ENCODE measurements at places on chromosomes 6 and 20.

GRCh38 chr6:117359581-117359980, 66.2 kb downstream of the ROS1 start:
- DNase-seq: no peak

- DNase-seq: peak; percentile 79
These were observed 105.3 kb upstream of the BMP5 start for GRCh38 chr6:55980627-55981211.

- DNase-seq: no peak
These were observed 2.6 kb upstream of the TRIM38 start for GRCh38 chr6:25959890-25960536.

DNA sequence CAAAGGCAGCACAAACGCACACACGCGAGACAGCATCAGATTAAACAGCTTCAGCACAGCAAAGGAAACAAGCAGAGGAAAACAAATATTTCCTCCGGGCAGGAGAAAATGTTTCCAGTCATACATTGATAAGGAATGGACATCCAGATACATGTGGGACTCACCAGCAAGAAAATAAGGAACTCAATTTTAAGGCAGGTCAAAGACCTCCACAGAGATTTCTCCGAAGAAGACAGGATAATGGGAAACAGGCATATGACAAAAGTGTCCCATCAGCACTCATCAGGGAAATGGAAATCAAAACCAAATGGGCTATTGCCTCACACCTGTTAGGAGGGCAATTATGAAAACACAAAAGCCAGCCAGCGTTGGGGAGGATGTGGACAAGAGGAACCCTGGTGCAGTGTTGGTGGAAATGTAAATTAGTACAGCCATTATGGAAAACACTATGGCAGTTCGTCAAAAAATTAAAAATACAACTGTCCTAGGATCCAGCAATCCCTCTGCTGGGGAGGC, 9.7 kb upstream of the SLCO4A1 start:
- DNase-seq: peak; percentile 1

DNA sequence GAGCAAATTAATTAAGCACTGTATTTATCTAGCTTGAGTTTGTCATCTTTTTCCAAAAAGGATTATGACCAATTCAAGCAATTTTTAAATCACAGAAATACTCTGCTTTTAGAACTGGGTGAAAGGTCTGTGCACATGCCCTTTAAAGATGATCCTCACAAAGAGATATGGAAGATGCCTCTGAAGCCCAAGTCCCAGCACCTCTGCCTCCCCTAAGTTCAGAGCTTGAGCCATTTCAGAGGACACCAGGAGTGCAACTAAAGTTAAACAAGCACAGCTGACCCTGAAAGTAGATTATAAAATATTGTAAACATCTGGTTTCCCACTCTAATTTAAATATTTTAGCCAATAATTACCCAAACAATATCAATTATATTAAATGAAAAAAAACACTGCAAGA, 139.5 kb upstream of the BEND6 start:
- DNase-seq: no peak

GRCh38 chr6:132819405-132820161, 5.2 kb downstream of the RPS12 start:
- peak; percentile 44 for DNase-seq

DNA sequence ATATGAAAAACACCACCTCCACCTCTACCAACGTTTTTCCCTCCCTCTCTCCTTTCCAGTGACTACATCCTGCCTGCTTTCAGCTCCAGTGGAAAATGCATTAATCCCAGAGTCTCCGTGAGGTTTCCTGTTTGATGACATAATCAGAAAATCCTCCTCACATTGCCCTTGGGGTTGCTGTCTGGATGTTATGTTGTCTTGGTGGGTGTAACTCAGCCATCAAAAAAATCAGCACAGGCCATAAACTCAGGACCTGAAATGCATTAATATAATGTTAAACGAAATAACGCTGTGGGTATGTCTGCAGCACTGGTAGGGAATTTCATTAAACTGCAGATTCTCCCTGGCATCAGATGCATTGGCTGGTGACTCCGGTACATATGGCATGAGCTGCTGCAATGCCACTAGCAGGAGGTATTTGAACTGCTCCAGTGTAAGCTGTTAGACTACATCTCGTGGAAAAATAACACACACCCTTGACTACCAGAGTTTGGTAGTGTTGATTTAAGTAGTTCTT, 297.8 kb downstream of the PRL start:
- DNase-seq: no peak

GRCh38 chr6:144767051-144767450, 481.9 kb downstream of the UTRN start:
- DNase-seq: no peak

GRCh38 chr6:53189554-53189953, 40.9 kb upstream of the GCM1 start:
- DNase-seq: no peak

DNA sequence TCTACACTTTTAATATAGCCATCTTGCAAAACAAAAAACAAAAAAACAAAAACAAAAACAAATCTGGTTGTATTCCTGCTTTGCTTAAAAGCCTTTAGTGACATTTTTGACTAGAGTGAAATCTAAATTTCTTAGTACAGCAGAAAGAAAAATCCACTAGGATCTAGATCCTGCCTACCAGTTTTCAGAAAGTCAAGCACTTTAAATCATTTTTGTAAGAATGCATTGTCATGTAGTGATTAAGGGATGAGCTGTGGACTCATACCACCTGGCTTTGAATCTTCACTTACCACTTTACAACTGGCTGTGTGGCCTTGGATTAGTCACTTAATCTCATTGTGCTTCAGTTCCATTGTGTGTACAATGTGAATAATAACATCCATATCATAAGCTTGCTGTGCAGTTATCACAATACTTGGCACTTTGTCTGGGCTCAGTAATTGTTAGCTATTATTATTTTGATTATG, 4.0 kb downstream of the MKKS start:
- peak; percentile 22 for DNase-seq

- DNase-seq: no peak
These were observed 84.7 kb upstream of the MC3R start for GRCh38 chr20:56163806-56164205.

- DNase-seq: no peak
These were observed 55.3 kb upstream of the FAM83D start for GRCh38 chr20:38870733-38871559.

- peak; percentile 40 for DNase-seq
These were observed 124.3 kb downstream of the IPCEF1 start for GRCh38 chr6:154232013-154232910.

- DNase-seq: no peak
These were observed 59.5 kb upstream of the GGTLC1 start for GRCh38 chr20:24048024-24048611.

GRCh38 chr6:110512991-110513390, 36.6 kb upstream of the SLC22A16 start:
- DNase-seq: no peak

DNA sequence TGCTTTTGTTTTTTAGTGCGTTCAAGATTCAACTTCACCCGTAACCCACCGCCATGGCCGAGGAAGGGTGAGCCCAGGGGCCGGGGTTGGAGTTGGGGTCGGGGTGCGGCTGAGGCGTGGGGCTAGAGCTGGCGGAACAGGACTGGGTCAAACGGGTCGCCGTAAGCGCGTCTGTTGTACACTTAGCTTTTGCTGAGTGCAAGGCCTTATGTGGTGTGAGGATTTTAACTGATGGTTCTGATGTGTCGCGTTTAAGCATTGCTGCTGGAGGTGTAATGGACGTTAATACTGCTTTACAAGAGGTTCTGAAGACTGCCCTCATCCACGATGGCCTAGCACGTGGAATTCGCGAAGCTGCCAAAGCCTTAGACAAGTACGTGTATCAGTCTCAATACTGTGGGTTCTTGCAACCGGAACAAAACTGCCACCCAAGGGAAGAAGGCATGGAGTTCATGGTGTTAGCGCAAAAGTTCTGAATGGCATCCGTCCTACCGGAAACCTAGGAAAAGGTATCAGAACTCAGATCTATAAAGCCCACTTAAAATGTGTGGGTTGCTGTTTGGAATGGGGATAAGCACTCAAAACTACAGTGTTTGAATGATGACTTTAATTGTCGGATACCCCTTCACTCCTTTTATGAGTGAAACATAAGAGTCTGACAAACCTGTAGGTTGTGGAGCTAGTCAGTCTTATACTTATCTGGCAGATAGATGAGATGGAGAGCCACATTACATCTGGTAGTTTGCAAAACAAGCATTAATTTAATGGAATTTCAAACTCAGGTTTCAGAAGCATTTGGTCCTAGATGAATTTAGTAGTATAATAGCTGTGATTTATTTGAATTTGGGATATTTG, 574 bp downstream of the RPS12 start:
- DNase-seq: peak; percentile 48

DNA sequence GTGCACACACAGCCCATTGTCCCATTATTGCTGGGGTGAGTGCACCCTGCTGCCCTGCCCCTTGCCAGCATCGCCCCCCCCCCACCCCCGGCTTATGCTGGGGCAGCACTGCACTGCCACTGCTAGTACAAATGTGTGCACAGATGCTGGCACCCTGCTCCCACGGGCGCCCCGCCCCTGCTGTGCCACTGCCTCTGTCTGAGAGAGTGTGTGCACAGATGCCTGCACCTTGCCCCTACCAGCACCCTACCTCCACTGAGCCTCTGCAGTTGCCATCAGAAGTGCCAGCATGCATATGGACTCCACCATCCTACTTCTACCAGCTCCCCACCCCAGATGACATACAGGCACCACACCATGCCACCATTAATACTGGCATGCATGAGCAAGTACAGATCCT, 454.6 kb upstream of the KHDRBS2 start:
- DNase-seq: no peak

DNA sequence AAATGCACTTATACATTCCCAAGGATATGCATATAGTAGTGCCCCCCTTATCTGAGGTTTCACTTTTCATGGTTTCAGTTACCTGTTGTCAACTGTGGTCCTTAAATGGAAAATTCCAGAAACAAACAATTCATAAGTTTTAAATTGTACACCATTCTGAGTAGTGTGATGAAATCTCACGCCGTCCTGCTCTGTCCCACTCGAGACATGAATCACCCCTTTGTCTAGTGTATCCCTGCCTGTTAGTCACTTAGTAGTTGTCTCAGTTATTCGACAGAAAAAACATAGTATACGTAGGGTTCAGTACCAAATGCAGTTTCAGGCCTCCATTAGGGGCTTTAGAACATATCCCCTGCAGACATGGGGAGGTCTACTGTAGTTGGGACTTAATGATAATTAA, 57.0 kb downstream of the MAP1LC3A start:
- DNase-seq: no peak

GRCh38 chr6:102525336-102525735, 1131.8 kb downstream of the GRIK2 start:
- no peak for DNase-seq

DNA sequence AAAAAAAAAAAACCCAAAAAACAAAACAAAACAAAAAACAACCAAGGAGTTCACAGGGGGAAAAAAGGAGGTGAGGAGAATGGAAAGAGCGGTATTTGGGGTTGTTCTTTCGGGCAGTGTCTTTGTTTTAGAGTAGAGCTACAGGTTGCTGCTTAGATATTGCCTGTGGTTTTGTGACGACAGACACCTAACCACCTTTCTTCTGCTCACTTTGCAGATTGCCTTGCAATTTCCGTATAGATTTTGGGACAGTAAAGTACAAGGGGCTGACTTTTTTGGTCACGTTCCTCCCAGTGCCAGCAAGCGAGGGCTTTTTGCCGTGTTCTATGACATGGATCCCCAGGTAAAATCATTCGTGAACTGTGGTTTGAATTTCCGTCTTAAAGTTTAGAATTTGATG, 50.9 kb downstream of the DEK start:
- no peak for DNase-seq

GRCh38 chr6:111477481-111477938, 5.5 kb downstream of the REV3L start:
- DNase-seq: peak; percentile 48

DNA sequence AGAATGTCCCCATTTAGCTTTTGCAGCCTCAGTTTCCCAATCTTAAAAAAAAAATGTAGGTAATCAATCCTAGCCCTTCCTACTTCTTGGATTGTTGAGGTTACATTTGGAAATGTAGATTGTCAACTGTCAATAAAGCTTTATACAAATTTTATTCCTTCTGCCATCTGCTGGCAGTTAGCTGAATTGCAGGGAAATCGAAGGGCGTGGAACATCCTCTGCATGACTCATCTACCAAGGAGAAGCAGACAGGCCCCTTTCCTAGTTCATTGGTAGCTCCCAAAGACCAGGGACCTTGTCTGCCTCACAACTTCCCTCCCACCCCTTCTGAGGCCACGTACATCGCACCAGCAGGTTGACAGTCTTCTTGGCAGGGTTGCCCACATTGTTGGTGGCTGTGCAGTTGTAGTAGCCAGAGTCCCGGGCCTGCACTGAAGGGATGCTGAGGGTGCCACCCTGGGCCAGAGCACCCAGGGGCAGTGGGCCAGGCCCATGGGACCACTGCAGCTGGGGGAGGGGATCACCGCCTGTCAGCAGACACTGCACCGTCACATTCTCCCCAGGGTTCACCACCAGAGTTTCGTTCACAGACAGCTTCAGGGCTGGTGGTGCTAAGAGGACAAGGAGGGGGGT, 43.6 kb downstream of the MDGA1 start:
- peak; percentile 75 for DNase-seq

- no peak for DNase-seq
These were observed 1139.3 kb downstream of the HACE1 start for GRCh38 chr6:103720393-103720792.

GRCh38 chr6:120604510-120604909, 729.8 kb downstream of the TBC1D32 start:
- no peak for DNase-seq

DNA sequence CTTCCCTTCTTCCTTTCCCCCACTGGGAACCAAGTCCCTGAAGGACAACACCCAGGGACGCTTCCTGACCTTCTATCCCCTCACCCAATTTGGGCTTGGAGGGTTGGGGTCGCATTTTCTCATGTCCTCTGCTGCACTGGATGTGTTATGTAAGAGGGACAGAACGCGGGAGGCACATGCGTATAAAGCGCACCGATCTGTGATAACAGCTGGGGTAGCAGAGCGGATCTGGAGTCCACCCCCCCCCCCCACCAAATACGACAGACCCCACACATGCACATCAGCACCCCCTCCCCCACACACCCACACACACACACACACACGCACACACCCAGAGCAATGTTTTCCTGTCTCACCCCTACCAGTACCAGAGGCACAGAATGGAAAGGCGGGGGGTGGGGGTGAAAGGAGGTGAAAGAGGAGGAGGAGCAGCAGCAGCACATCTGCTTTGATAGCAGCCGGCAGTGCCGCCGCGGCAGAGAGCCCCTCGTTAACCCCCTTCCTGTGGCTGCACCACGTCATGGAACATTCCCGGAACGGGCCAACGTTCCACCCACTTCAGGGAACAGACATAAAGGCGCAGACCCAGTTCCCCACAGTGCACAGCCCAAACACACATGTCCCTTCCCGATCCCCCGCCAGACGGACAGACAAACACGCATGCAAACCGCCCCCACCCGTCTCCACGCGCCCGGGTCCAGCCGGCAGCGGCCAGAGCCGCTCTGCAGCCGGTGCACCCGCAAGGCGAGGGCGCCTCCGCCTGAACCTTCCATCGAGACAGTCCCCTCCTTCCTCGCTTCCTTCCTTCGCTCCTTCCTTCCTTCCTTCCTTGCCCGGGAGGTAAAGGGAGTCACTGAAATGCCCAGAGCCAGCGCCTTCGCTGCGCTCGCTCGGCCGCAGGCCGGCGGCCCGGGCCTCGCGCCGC, 590 bp downstream of the HIVEP2 start:
- peak; percentile 97 for DNase-seq

GRCh38 chr6:152293404-152293803, 343.8 kb downstream of the SYNE1 start:
- DNase-seq: no peak

GRCh38 chr20:59625214-59625922, 21.0 kb downstream of the PHACTR3 start:
- no peak for DNase-seq
